ENCODE measurements at places on chromosomes 7 and 10.

DNA sequence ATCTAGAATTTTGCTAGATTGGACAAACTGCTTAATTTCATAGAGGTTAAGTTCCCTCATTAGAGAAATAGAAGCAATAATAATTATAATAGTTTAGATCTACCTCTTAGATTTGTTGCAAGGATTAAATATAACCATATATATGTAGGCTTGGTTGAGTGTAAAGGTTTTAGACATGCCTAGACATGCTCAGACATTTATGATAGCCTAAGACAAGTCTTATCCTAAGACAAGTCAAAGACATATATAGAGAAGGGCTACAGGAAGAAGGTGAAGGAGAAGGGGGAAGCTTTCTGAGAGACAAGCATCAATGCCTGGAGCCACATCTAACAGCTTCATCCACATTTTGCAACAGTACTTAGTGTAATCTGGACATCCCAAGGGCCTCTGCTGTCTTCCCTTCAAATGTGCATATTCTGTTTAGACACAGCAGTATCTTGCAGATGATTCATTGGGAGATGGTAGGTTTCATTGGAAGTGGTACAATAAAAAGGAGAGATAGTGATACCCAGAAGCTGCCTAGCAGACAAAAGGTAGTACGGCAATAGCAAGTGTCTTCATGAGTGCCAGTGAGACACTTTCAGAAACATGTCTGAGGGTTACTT is 146.5 kb downstream of the HGF start:
- no peak for DNase-seq

DNA sequence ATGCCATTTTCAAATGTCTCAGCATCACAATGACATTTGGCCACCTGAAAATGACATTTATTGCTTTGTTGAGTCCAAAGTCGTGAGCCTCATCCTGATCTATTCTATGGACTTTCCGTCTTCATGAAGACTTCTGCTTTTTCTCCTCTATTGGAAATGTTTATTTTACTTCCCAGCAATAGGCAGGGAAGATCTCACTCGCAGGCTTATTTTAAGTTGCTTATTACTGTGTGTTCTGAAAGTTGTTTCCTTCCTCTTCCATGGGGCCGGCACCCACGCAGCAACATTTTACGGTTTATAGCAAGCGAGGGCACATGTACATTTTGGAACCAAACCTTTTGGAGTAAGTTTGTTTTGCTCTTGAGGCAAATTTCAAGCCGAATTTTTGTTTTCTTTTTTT is 221.0 kb upstream of the KLF6 start:
- no peak for DNase-seq

DNA sequence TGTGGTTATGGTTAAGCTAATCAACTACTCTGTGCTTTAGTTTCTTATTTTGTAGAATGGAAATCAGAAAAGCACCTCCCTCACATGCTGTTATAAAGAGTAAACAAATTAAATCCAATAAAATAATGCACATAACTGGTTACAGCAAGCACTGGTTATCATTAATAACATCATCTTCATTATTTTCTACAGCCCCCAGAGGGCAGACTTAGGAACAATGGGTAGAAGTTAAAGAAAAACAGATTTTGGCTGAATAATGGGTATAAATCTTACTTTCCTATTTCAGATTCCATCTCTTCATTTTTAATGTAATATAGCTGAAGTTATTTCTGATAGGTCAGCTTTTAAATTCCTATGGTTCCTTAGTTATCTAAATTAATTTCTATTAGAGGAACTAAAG is 126.5 kb downstream of the DOCK4 start:
- DNase-seq = no peak

- no peak for DNase-seq
Observed at GRCh38 chr10:32995066-32995622, 37.1 kb upstream of the ITGB1 start.

- no peak for DNase-seq
Observed at GRCh38 chr7:12136523-12136922, 74.6 kb upstream of the TMEM106B start.

DNA sequence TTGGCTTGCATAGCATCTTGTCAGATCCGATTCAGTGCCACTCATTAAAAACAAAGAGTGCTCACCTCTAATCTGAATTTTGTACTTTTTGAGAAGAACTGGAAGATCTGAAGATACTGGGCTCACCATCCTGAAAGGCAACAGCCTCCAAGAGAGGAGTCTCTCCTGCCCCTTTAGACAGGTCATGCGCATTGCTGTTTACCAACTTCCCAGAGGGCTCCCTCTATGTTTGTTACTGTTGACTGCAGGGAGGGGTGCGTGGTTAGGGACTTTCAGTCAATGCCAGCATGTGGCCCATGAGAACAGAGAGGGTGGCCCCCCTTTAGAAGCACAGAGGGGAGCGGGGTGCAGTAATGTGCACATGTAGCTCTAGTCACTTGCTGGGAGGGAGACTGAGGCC is 33.2 kb upstream of the CABCOCO1 start:
- no peak for DNase-seq

DNA sequence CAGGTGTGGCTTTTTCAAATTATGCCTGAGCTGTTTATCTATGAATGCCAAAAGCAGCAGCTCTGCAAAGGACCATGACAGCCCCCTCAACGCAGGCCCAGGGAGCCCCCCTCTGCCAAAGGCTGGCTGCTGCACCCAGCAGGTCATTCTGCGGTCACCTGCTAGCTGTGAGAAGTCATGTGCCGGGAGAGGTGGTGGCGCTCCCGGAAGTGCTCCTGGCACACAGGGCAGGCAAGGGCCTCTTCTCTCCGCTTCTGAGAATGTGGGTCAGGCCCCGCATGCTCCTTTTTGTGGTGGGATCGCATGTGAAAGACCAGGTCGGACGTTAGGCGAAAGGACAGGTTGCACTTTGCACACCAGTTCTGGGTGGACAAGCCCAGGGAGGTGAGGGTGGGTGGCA is 16.4 kb downstream of the ZNF488 start:
- no peak for DNase-seq

GRCh38 chr10:107952649-107953556 is 788.4 kb upstream of the SORCS1 start:
- no peak for DNase-seq

DNA sequence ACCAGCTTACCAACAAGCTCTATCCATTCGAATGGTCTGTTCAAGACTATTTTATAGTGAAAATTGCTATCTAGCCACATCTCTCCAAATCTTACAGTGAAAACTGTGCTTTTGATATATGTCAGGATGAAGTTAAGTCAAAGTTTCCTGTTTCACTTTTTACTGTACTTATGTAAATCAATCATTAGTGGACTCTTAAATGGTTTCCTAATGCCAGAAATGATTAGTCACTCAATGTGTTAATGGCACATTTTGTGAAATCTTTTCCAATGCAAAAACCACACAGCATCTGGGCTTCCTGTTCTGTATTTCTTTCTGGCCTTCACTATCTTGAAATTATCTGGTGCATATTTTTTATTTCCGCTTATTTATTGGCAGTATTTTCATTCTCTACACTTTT is 87.3 kb upstream of the STEAP1B start:
- DNase-seq = no peak

GRCh38 chr7:65379318-65379717 is 5.7 kb downstream of the ZNF92 start:
- no peak for DNase-seq

DNA sequence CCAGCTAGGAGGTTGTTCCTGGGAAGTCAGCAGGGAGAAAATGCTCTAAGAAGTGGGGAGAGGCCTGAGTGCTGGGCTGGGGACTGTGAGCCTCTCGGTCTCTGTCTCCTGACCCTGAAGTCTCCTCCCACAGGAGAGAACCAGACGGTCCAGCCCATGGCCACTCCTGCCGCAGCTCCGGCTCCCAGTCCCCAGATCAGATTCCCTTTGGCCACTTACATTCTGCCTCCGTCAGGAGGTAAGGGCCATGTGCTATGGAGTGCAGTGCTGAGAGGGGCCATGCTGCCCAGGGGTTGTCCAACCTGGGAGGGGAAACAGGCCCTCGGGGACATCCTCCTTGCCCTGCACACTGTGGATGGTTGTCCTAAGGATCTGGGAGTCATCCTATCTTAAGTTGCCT is 21.3 kb upstream of the ZNF467 start:
- DNase-seq = no peak

- DNase-seq = no peak
Observed at GRCh38 chr10:49616421-49617101, 2.7 kb downstream of the CHAT start.

DNA sequence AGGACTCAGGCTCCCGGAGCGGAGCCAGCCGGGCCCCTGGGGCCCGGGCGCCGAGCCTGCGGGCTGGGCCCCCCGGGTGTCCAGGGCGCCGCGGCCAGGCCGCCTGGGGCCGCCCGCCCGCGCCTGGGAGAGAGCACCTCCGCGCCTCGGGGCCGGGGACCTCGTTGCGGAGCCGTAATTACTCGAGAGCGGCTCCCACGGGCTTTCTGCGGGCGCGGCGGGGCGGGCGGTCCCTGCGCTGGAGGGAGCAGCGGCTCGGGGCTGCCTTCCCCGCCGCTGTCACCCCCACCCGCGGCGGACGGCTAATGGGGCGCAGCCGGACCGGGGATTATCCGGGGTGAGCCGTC is 1.5 kb downstream of the GNB2 start:
- DNase-seq = no peak

DNA sequence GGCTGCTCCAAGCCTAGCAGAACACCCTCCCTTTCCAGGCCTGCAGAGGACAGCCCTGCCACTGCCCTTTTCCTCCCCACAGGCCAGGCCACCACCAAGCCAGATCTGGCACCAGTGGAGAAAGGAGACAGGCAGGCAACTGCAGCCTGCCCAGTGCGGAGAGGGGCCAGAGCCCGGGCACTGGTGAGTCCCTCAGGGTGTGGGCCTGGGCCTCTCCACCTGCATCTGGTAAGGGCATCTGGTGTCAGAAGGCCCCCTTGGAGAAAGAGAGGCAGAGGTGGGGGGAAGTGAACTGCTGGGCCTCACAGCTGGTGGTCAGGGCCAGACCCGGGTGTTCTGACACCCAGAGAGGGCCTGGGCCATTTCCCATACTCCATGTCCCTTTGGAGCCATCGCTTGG is 27.9 kb downstream of the ZNF783 start:
- no peak for DNase-seq

DNA sequence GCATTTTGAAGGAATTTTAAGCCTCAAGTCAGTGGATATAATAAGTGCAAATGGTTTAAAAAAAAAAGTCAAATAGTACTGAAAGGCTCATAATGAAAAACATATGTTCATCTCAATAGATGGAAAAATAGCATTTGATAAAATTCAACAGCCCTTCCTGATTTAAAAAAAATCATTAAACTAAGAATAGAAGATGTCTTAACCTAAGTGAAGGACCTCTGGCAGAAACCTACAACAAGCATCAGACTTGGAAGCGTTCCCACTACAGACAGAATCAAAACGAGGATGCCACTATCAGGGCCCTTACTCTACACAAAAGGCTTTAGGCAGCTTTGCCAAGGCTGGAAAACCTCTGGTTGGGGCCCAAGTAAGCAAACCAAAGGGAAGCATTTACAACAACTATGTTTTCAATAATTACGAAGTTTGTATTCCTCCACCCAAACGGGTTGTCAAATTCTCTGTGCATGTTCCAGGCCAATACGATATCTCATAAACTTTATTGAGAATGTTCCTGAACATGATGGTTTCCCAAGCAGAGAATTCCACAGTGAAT is 45.1 kb downstream of the CYTH3 start:
- DNase-seq = peak; percentile 25

GRCh38 chr7:114008696-114009095 is 89.9 kb upstream of the PPP1R3A start:
- DNase-seq = no peak

- DNase-seq = no peak
Observed at GRCh38 chr10:110137142-110137545, 70.3 kb upstream of the MXI1 start.

- DNase-seq = no peak
Observed at GRCh38 chr10:132374176-132374575, 22.8 kb upstream of the PWWP2B start.

DNA sequence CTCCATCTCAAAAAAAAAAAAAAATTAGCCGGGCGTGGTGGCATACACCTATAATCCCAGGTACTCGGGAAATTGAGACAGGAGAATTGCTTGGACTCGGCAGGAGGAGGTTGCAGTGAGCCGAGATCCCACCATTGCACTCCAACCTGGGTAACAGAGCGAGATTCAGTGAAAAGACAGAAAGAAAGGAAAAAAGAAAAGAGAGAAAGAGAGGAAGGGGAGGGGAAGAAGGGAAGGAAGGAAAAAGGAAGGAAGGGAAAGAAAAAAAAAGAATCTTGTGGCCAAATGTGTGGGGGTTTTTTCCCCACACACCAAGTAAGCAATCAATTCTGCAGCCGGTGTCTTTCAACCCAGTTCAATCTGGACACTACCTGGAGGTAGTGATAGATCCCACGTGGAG is 9.0 kb upstream of the NAT16 start:
- no peak for DNase-seq

DNA sequence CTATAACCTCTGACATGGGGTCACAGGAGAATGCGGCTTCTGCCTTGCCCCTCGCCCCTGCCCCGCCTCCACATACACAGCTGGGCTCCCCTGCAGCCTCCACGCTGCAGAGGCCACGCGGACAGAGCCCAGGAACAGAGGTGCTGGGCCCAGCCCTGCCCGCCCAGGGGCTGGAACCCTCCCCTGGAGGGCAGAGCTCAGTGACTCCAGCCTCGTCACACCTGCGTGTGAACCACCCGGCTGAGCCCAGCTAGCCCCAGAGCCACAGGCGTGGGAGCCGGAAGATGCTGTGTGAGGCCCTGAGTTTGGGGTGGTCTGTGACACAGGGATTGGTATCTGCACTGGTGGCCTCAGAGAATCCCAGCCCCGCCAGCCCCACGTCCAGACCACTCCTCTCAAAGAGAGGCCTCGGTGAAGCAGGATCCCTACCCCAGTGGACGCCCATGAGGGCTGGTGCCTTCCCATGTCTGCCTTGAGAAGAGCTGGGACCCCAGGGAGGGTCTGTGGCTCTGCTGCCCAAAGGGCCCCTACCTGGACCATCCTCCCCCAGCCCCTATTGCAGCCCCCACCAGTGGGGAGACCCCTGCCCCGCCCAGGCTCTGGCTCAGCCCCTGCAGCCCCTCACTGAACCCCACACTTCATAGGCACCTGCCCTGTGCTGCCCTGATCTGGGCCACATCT is 8.1 kb upstream of the ADAP1 start:
- no peak for DNase-seq

- DNase-seq = no peak
Observed at GRCh38 chr7:68432585-68432984, 1165.7 kb upstream of the AUTS2 start.

DNA sequence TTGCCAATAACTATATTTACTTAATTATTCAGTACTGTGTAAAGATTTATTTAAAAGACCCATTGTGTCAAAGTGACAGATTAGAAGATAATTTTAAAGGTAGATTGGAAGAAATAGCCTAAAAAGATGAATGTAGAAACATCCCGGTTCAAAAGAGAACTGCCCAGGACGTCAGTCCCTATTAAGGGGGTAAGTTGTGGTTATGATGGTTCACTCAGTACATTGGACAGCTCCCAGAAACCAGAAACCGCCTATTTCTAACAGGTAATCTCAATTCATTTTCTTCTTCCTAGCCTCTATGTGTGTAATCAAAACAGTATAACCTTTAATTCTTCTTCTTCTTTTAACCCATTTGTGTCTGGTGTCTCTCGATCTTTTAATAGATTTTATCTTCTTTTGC is 1.5 kb upstream of the FERD3L start:
- no peak for DNase-seq
